ENCODE measurements at places on chromosomes 4 and X.

DNA sequence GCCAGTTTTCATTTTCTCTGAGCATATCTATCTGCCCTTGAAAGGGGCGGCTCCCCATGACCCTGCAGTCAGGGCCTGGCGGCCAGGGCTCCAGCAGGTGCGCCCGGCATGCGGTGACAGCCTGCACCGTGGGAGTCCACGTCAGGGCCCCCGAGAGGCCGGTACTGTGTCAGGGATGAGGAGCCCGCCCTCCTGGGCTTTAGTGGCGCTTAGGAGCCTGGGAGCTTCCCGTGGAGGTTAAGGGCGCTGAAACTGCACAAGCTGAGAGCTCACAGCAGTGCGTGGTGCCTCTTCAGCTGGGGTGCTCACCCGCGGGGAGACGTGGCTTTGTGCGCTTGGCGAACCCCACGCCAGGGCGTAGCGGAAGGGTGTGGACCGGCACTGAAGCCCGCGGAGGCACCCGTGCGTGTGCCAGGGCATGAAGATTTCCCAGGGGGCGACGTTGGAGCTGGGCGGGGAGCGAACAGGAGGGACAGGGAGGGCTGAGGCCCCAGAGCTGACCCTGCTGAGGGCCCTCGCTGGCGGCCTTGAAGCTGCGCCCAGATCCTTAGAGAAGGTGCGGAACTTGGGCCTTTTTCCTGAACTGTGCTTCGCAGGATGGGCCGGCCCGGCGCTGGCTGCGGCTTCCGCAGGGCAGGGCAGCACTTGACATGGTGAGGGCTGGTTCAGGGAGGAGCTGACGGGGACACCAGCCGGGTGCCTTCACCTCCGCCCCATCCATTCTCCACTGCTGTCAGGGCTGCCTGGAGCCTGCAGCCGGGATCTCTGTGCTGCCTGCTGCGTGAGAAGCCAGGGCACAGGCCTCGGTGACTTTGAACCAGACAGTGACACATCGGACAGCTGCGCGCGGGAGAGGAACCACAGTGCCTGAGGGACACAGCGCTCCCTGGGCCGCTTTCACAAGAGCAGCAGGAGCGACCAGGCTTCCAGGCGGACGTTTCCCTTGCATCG lies 32.9 kb downstream of the HTT-AS start:
- DNase-seq, result peak; percentile 65

GRCh38 chrX:81291996-81292395 lies 90.1 kb downstream of the SH3BGRL start:
- no peak for DNase-seq

DNA sequence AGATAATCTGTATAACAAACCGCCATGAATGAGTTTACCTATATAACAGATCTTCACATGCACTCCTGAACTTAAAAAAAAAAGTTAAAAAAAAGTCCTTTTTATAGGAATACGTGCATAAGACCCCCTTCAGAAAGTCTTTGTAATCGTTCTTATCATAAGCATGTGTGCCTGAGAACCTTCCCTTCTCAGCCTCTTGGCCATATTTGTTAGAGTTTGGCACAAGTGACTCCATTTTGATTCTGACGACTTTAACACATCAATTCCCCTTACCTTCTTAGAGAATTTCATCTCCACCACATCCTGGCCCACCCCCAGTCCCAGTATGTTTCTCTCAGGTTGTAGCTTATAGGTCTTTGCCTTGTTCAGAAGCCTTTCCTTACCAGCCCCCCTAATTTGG lies 16.0 kb upstream of the ANXA5 start:
- no peak for DNase-seq

DNA sequence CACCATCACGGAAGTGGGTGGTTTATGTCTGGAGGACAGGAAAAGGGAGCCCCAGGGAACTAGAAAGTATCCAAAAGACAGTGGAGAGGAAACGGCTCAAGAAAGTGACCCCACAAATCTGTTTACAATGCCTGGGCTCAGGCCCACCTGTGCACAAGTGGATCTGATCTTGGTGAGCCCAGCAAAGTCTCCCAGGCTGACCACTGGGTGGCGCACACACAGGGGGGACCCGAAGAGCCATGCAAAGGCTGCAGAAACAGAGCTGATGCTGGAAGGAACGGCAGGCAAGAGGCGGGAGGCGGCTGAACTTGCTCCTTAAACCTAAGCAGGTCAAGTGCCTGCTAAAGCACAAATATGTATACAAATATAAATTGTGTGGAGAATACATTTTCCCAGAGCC lies 9.6 kb downstream of the HAUS7 start:
- peak; percentile 51 for DNase-seq

DNA sequence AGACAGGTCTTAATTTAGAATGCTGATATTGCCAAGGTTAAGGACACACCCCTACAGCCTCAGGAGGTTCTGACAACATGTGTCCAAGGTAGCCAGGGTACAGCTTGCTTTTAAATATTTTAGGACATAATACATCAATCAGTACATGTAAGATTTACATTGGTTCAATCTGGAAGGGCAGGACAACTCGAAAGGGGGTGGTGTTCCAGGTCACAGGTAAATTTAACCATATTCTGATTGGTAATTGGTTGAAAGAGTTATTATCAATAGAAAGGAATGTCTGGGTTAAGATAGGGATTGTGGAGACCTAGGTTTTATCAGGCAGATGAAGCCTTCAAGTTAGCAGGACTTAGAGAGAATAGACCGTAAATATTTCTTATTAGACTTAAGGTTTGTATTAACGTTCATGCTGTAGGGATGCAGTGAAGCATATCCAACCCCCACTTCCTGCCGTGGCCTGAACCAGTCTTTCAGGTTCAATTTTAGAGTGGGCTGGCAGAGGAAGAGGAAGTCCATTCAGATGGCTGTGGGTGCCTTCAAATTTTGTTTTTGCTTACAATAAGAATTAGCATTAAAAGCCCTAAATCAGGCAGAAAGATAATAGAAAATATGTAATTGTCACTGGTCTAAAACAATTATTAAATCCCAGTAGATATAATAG lies 136.5 kb upstream of the GALNTL6 start:
- DNase-seq, result no peak

DNA sequence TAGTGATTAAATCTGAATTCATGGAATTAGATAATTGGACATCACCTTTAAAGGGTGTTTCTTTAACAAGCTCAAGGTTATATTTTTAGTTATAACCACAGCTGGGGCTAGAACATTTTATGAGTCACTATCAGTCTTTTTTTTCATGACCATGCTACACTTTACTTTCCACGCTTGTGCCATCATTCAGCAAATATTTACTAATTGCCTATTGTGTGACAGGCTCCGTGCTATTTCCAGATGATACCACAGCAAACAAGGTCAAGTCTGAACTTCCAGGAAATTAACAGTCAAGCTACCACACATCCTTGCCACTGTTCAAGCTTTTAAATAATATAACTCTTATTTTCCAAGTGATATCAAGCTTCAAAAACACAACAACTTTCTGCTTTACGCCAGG lies 16.5 kb downstream of the SPANXN3 start:
- DNase-seq, result no peak

- no peak for DNase-seq
These were observed 13.5 kb upstream of the GRIA3 start for GRCh38 chrX:123170546-123170945.

GRCh38 chr4:2079926-2080325 lies 20.8 kb downstream of the NAT8L start:
- DNase-seq, result no peak

DNA sequence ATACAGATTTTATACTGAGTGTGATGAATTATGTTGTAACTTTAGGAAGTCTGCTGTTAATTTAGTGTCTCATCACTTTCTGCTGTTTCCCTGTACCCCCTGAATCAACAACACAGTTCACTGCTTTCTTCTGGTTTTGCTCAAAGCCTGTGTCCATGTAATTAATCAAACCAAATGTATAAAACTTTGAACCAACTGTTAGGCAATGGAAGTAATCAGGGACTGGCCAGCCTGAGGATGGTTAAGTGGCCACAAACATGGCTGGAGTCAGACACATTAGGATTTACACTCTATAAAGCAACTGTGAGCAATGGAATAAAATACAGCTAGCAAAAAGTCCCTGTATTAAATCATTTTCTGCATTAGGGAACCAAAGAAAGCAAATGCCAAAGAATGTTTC lies 42.6 kb downstream of the CXCL1 start:
- DNase-seq, result no peak

- no peak for DNase-seq
These were observed 62.3 kb upstream of the LSM6 start for GRCh38 chr4:146113171-146113570.

GRCh38 chr4:162891788-162892707 lies 274.6 kb downstream of the NAF1 start:
- peak; percentile 12 for DNase-seq

GRCh38 chrX:77795124-77795523 lies 9.1 kb upstream of the ATRX start:
- no peak for DNase-seq

- peak; percentile 81 for DNase-seq
These were observed 22.4 kb downstream of the RAB40AL start for GRCh38 chrX:102959471-102959870.

DNA sequence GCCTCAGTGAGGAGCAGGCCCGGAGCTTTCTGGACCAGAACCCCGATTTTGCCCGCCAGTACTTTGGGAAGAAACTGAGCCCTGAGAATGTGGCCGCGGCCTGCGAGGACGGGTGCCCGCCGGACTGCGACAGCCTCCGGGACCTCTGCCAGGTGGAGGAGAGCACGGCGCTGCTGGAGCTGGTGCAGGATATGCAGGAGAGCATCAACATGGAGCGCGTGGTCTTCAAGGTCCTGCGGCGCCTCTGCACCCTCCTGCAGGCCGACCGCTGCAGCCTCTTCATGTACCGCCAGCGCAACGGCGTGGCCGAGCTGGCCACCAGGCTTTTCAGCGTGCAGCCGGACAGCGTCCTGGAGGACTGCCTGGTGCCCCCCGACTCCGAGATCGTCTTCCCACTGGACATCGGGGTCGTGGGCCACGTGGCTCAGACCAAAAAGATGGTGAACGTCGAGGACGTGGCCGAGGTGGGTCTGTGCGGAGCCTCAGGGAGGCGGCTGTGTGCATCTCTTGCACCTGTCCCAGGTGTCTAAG lies 323 bp downstream of the PDE6B start:
- DNase-seq, result no peak

- peak; percentile 94 for DNase-seq
These were observed 159.0 kb downstream of the DCLK2 start for GRCh38 chr4:150237110-150237872.

GRCh38 chr4:173735049-173735448 lies 205.0 kb upstream of the HAND2 start:
- DNase-seq, result peak; percentile 13

GRCh38 chrX:56812515-56813105 lies 83.6 kb downstream of the NBDY start:
- no peak for DNase-seq

- no peak for DNase-seq
These were observed at the start of gene TDO2 for GRCh38 chr4:155903453-155903852. Gene TDO2 (plus strand): TSS chr4:155903696. CDS start chr4:155903759, 63 bp downstream.
